ENCODE measurements at places on chromosomes 1 and 21.
A peak's percentile ranks its signal among the peaks of the same experiment; 100 is the strongest.

DNA sequence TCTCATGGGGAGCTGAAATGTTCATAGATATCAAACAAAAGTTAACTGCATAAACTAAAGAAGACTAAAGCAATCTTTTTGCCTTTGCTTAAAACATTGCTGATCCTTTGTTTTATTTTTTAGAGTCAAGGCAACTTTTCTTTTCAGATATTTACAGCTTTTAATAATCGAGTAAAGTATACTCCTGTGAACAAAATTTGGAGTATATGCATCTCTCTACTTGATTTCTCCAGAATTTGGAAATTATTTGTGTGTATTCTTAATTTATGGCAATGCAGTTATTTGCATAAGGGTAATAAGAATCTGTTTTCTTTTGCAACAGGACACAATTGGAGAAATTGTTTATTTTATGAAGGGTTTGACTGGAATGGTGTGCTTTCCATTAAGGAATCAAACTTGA lies 4.2 kb upstream of the AQP10 start:
- DNase-seq: no peak

DNA sequence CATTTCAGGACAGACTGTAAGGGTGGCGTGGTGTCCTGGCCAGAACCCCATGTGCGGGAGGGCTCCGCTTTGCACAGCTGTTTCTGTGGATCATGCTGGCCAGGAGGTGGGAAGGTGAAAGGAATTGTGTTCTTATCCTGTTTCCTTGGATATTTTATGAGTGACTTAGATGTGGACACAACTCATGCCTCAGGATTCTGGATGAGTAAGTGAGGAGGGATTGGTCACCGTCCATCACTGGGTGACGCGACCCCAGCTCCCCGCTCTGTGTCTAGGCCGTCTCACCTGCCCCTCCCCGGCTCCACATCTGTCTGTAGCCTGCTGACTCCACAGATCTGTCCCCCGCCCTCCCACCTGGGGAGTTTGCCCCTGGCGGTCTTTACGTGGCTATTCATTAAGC lies 48.8 kb downstream of the PIK3CD start:
- no peak for DNase-seq

GRCh38 chr1:115807723-115808122 lies 33.2 kb downstream of the NHLH2 start:
- peak; percentile 62 for DNase-seq

DNA sequence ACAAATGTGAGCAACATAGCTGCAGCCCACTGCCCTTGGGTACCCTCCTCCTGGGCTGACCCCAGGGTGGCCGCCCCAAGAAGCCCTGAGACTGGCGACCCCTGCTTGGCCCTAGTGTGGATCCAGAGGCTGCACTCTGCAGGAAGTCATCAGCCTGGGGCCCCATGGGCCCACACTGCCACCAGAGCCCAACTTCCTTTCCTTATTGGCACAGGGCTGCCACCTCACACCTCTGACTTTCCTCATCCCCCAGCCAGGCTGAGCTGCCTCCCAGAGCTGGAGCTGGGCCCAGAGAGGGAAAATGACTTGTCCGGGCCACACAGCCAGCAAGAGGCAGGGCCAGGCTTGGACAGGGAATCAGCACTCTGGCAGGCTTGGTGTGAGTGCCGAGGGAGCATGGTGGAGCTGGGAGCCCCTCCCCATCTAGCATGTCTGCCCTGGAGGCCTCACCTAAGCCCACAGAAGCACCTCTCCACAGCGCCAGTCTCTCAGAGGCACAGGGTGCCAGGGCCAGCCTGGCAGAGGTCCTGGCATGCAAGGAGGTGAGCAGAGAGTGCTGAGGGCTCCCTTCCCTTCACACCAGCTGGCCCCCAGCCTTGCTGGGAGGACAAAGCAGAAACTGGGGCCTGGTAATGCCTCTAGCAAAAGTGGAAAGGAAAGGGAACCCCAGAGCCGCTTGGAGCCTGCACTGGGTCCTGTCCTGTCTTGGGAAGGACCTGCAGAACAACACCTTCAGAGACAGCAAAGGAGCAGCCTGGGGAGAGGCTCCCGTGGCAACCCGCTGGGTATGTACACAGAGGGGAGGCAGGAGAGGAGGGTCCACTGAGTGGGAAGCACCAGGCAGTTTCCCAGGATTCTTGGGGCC lies 3.2 kb downstream of the RAP1GAP start:
- DNase-seq: no peak

DNA sequence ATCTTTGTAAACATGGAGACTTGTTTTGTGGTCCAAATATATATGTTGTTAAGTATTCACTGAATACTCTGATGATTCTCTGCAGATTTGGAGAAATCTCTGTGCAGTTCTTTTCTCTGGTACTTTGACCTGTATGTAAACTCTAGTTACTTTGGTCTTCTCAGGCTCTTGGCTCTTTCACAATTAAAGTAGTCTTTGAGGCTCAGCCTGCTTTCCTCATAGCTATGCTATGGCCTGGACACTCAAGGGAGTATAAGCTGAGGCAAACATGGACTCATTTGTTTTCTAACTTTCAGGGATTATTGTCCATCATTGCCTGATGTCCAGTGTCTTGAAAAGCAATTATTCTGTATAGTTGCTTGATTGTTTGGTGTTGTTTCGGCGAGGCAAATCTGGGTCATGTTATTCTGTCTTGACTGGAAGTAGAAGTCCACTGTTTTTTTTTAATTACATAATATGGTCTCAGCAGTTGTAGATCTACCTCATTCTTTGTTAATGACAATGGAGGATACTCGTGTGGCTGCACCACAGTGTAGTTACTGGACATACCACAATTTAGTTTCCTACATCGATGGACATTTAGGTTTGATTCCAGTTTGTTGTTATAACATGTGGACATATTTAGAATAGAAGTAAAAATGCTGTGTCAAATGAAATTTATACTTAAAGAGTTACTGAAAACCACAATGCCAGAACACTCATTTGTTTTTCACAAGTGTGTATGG lies 9.2 kb downstream of the PTBP2 start:
- no peak for DNase-seq

DNA sequence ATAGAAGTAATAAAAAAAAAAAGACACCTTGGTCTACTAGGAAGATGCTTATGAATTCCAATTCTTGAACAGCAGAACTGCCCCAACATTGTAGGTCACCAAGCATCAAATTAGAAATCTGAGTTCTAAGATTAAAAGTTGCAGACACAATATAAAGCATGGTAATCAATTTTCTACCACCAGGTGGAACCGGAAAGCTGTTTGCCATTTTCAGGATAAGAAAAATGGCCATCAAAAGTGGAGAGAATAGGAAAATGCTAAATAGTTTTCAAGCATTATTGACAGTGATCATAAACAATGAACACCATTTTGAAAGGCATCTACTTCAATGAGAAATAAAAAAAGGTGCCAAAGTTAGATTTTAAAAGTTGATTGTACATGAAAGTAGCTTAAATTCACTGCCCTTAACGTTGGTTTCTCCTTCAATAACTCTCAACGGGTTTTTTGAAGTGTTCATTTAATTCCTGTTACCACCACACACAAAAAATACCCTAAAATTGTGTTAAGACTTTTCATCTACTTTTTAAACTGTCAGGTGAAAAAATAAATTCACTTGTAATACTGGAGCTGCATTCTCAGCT lies 252.9 kb downstream of the KCNT2 start:
- DNase-seq: peak; percentile 64

DNA sequence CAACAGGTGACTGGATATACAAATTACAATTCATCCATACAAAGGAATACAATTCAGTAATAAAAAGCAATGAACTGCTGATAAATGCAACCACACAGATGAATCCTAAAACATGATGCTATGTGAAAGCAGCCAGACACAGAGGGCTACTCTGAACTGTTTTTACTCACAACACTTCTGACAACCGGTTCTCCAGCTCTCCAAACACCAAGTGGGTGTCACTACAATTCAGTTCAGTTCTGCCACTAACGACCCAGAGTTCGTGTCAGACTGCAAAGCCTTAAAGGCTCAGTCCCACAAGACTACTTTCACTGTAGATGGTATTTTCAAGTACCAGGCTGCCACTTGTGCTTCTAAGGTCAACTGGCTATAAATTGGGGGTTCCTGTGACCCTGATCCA lies 119.4 kb downstream of the SLC16A1 start:
- no peak for DNase-seq

- DNase-seq: no peak
Measured at GRCh38 chr1:46152016-46152415, 19.6 kb upstream of the PIK3R3 start.

DNA sequence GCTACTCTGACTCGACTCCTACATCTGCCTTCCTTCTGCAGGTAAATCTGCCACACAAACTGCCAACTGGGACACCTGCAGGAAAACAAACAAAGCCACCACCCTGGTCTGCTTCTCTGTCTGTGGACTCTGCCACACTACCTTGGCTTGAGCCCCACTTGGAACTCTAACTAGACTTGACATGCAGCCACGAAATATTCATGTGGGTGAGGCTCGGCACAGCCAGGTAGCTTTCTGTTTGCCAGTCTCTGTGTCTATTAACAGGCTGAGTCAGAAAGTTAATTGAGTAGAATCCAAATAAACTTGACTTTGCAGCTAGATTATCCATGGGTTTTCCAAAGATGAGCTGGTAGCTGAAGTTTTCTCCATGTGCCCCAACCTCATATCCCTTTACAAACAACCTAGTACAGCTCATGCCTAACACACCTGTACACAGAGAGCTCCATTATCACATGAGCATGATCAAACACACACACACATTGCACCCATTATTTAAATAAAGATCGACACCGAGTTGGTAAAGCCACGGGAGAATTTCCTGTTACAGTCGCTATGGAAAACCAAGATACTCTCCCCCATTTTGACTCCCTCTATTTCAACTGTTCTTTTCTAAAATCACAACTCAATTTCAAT lies 808 bp downstream of the C1orf116 start:
- DNase-seq: no peak

DNA sequence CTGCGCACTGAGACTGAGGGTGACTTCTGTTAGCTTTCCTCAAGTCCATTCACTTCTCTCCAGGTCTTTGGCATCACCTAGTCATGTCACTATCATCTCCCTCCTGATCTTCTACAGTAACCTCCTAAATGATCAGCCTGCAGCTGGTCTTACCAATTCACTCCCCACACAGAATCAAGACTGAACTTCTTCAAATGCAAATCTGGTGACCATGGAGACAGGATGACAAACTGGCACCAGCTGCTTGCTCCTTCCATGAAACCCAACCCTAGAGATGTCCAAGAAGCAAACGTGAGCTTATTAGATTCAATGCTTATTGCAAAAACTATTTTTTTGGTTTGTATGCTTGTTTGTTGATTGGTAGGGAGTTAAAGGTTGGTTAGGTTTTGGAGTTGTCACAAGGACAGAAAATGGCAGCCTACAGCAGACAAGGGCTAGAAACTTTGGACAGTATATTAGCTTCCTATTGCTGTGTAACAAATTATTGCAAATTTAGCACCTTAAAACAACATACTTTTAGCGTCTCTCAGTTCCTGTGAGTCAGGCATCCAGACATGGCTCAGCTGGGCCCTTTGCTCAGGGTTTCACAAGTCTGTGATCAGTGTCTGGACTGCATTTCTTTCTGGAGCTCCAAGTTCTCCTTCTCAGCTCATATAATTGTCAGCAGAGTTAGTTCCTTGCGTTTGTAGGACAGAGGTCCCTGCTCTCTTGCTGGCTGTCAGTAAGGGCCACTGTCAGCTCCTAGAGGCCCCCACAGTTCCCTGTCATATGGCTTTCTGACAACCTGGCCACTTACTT lies 53.3 kb upstream of the GJA8 start:
- DNase-seq: peak; percentile 52

GRCh38 chr1:210558302-210558701 lies 229.6 kb downstream of the HHAT start:
- DNase-seq: no peak

DNA sequence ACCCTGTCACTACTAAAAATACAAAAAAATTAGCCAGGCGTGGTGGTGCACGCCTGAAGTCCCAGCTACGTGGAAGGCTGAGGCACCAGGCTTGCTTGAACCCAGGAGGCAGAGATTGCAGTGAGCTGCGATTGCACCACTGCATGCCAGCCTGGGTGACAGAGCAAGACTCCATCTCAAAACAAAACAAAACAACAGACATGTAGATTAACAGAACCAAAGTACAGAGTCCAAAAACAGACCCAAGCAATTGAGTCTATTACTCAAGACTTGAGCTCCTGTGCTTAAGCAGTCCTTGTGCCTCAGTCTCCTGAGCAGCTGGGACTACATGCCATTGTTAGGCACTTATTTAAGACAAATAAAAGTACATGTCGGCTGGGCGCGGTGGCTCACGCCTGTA lies 9.5 kb upstream of the ACOT11 start:
- DNase-seq: no peak

DNA sequence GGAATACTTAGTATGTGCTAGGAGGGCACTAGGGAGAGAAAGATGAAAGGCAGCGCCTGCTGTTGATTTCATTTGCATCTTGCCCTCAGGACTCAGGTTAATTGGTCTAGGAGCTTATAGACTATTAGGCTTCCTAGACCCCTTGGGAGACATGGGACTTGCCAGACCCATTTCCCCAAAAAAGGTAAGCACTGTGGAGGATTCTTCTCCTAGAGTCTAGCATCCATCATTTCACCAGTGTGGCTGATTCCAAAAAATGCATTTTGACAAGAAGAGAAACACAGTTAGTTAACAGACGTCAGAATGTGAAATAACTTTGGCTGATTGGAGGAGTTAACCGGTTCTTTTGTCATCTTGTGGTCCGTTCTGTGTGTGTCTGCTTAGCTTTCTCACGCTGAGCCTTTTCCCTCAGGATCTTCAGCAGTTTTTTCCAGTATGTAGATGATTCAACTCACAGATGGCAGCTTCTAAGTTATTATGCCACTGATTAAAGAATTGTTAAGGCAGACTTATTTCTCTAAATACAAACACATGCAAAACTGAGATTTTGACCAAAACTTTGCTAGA lies 108.8 kb downstream of the KIF26B start:
- DNase-seq: no peak

GRCh38 chr1:203098914-203099520 lies 13.2 kb upstream of the MYOG start:
- no peak for DNase-seq

DNA sequence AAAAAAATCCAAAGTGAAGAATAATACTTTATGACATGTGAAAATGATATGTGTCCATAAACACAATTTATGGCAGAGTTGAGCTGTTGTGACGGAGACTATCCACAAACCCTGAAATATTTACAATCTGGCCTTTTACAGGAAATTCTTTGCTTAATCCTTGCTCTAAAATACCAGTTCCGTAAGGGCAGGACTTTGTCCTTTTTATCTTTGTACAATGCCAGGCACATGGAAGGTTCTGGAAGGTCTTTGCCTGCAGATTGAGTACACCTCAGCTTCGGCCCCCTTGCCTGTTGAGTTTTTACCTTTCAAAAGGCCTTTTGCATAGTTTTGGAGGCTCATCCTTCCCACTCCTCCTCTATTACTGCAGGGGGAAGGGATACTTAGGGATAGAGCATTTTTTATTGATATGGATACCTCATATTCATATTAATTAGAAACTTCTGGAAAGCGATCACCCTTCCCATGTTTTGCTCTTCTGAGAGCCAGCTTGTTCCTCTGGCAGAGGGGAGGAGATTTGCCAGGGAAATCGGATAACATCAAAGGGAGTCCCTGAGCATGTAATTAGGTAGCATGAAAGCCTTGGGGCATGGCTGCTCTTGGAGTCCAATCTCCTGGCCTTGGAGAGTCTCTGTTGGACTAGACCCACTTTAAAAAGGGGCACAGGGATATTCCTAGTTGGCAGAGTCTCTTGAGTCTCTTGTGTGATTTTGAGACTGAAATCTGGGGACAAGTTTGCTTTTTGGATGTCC lies 217.1 kb downstream of the KCNJ6 start:
- DNase-seq: no peak

- DNase-seq: no peak
Measured at GRCh38 chr1:240194120-240194519, 102.4 kb downstream of the FMN2 start.

Measured in endothelial cell of umbilical vein (primary cell).